ENCODE measurements at places on chromosomes 1 and 21.

DNA sequence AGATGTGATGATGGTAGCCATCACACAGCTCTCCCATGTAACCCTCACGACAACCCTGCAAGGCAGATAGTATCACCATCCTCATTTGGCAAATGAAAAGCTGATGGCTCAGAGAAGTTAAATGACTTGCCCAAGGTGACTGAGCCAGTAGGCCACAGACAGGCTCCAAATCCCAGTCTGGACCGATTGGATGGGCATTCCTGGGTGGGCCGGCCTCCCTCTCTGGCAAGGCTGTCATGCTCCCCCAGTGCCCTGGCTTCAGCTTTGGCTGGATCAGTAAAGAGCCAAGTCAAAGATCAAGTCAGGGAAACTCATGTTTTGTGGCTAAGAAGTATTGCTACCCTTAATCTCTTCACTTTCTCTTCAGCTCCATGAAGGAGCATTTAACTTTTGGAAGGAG is 41.2 kb downstream of the CDCP2 start:
- no peak for DNase-seq

DNA sequence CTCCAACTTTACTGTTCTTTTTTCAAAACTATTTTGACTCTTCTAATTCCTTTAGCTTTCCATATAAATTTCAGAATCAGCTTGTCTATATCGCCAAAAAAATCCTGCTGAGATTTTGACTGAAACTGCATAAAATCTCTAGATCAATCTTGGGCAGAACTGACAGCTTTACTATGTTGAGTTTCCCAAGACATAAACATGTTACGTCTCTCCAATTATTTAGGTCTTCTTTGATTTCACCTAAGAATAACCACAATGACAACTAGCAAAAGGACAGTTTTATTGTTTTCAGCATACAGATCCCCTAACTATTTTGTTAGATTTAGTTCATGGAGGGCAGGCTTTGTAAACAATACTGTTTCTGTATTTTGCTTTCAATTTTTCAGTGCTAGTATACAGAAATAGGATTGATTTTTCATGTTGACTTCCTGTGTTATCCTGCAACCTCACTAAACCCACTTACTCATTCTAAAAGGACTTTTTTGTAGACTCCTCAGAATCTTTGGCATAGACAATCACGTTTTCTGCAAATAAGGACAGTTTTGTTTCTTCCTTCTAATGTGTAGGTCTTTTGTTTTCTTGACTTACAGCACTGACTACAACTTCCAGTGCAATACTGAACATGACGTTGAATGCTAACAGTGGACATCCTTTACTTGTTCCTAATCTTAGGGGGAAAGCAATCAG is 63.4 kb downstream of the NPHP4 start:
- DNase-seq, result no peak

- no peak for DNase-seq
Measured at GRCh38 chr1:29517251-29518086, 281.1 kb downstream of the PTPRU start.

GRCh38 chr1:8112611-8113261 is 86.6 kb upstream of the ERRFI1 start:
- DNase-seq, result no peak

- no peak for DNase-seq
Measured at GRCh38 chr1:25256578-25256965, 9.3 kb upstream of the RSRP1 start.

GRCh38 chr1:39081271-39082009 is 55.3 kb downstream of the NDUFS5 start:
- DNase-seq, result no peak

DNA sequence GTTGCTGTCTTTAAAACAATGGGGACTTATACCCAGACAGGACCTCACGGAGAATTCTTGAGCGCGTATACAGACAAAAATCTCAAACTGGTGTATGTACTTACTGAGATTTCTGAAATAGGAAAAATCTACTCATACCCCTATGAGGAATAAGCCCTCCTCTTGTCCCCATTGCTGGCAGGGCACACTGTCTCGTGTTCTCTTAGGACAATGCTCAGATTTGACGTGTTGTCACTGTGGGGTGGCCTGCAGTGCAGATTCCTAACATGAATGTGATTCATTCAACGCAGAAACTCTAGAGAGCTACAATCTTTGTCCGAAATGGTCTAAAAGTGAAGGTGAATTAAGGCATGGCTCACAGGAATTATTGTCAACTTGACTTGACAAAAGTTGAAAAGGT is 31.1 kb upstream of the PDE9A start:
- DNase-seq, result no peak

DNA sequence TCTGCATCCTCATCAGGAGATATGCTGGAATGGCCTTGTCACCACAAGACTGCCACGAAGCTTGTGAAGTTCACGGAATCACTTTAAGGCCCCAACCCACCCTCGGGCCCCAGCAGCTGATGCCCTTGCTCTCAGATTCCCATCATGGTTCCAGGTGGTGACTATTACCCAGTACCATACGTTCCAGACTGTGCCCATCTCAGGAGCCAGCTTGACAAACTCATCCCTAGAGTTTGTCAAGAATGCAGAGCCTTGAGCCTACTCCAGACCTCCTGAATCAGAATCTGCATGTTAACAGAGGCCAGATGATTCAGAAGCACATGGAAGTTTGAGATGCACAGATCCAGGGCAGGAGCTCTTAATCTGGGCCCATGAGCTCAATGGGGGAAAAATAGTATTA is 53.9 kb upstream of the RBM15 start:
- no peak for DNase-seq

DNA sequence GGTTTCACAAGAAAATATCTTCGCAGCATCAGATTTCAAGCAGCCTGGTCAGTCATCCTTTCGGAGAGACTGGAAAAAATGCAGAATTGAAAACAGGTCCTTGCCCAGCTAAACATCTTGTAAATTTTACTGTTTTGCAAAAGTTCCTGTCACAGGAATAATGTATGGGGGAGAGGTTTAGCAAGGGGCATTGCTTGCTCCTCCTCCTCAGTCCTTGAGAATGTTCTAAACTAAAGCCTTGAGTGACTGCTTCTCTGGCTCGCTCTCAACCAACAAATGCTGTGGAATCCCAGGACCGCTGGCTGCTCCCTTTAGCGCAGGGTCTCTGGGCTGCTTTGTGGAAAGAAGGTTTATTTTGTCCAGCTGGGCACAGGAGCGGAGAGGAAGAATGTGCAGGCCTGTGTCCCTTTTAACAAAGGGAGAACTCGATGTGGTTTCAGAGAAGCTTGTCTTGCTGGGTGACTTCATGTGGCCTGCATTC is 33.6 kb upstream of the FHAD1 start:
- DNase-seq, result no peak

GRCh38 chr1:172536256-172536655 is 3.3 kb downstream of the SUCO start:
- no peak for DNase-seq

DNA sequence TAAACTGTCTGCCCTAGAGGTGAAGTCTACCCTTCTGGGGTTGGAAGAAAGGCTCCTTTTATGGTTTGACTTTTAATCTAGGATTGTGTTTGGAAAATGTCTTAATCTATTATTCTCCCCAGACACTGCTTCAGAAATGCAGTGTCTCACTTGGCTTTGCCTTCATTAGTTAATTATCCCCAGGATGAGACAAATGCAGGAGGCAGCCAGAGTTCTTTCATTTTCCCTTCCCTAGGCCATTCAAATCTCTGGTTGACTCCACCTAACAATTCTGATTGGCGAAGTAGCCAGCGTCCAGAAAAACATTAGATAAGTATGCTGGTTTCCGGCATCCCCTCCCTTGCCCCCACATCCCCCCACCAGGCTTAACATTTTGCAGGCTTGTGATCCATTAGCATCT is 325.8 kb upstream of the PBX1 start:
- no peak for DNase-seq

- no peak for DNase-seq
Measured at GRCh38 chr1:210938416-210938925, 195.5 kb downstream of the KCNH1 start.

GRCh38 chr1:27118440-27118689 is 36.6 kb downstream of the SLC9A1 start:
- no peak for DNase-seq

DNA sequence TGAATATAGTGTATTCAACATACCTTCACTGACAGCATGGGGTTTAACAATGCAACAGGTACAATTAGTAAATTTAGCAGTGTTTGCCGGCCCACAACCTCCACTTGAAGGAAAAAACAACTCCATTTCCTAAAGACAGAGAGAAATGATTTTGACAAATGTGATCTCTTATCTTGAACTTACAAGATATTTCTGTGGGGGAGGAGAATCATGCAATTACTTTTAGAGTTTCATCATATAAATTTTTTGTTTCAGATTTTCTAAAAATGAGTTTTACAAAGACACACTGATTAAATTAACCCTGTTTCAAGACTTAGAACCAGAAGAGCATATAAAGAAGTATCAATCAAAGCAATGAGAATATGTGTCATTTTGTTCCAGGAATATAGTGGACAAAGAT is 80.3 kb downstream of the NME7 start:
- no peak for DNase-seq

DNA sequence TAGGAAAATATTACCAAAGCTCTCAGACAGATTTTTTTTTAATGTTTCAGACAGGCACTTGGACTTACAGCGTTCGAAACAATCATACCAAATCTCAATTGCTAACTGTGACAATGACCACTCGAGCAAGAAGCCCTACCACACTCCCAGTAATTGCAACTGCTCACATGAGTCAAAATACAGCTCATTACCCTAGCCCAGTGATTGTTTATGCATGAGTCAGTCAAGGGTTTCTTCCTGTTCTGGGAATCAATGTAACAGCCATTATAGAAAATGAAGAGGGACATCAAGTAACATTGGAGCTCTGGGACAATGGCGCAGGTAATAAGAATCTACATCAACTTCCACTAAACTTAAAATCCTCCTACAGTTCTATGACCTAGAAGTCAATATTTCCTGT is 56.1 kb upstream of the SH3GLB1 start:
- no peak for DNase-seq

- DNase-seq, result no peak
Measured at GRCh38 chr1:41734201-41734970, 184.3 kb downstream of the HIVEP3 start.

- DNase-seq, result no peak
Measured at GRCh38 chr1:73943270-73943669, 254.7 kb downstream of the LRRIQ3 start.

- no peak for DNase-seq
Measured at GRCh38 chr21:41048145-41048544, 119.8 kb upstream of the BACE2 start.

DNA sequence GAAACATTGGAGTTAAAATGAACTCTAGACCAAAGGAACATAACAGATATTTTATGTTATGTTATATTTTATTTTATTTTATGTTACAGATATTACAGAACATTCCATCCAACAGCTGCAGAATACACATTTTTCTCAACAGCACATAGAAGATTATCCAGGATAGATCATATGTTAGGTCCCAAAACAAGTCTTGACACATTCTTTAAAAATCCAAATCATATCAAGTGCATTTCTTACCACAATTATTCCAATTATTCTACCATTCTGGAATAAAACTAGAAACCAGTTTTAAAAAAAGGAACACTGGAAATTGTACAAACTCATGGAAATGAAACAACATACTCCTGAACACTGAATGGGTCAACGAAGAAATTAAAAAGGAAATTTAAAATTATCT is 30.9 kb upstream of the PIGK start:
- DNase-seq, result no peak

- DNase-seq, result peak; percentile 32
Measured at GRCh38 chr1:167439301-167439988, 78.9 kb downstream of the CD247 start.

GRCh38 chr21:35682904-35683549 is 377.3 kb downstream of the SETD4 start:
- DNase-seq, result no peak

GRCh38 chr1:177905686-177906085 is 64.2 kb downstream of the SEC16B start:
- DNase-seq, result no peak

DNA sequence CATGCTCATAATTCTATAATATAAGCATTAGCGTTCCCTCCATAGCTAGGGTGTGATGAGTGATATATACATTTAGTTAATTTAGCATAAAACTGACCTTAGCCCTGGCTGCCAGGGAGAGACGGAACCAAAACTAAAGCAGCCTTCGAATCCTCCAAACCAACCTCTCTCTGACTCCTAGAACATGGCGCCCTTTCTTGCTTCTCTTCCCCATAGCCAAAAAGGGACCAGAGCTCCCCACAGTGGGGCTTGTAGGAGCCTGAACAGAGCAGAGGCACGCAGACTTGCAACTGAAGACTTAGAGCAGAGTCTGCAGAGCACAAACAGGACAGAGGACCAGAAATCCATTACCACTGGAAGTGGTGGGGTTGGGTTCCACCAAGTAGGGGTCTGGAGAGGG is 17.7 kb downstream of the IRF2BP2 start:
- DNase-seq, result no peak

GRCh38 chr1:164635059-164635802 is 76.2 kb downstream of the PBX1 start:
- DNase-seq, result no peak

DNA sequence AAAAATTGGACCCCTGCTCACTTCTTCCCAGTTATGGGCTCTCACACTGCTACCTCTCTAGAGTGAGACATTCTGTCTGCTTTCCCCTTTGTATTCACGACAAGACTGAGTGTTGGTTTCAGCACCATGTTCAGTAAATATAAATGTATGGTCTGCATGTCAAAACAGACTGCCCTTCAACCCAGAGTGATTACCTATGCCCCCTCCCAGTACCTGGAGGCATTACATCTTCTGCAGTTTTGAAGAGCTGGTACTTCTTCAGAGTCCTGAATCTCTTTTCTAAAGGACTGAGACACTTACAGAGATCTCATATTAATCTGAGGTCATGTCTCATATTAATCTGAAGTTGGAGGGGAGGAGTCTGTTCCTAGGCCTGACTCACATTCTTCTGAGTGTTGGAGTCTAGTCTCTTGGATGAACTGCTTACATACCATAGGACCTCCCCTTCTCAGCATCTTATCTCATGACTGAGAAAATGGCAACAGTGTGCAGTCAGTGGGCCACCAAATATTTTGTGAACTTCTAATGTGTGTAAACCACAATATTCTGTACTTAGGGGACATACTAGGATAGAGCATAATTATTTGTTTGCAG is 80.3 kb downstream of the RGL1 start:
- DNase-seq, result no peak

- DNase-seq, result no peak
Measured at GRCh38 chr1:22142315-22143064, 407 bp downstream of the WNT4 start.

DNA sequence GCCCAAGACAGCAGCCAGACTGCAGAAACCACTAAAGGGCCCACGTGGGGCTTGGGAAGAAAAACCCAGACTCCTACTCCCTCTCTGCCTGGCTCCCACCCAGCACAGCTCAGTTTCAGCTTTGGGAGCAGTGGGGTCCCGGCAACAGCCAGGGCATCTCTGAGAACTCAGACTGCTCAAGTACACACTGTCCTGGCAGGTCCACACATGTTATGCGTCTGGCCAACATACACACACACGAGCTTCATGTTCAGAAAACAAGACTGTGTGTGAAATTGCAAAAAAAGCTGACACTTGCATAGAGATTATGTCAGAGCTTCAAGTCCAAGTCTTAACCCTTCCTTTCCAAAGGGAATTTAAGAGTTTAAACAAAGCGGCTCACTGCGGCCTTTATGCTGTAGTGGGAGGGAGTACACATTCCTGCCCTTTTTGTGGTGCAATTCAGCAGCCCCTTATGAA is 136.6 kb upstream of the CD34 start:
- DNase-seq, result peak; percentile 3
